Smooth muscle cell of bladder (primary cell): ENCODE measurements at places on chromosomes 3 and 15. TPM values are rescaled to one million over a fixed set of nuclear protein-coding genes. Genes with fewer than 3 reads are reported as not detected.

Gene TRH
- total RNA-seq = 0.37 TPM in 1 of 2 replicates, not detected in the other

Gene CCR3
- 0.09 TPM in 1 of 2 replicates, not detected in the other for total RNA-seq

Gene CAMKV
- not detected in 2 replicates for total RNA-seq

Gene PPARG
- 16.2 and 18.6 TPM in 2 replicates for total RNA-seq

Gene LRRC15
- total RNA-seq = 0.14 and 0.55 TPM in 2 replicates

Gene SYNPR
- not detected in 2 replicates for total RNA-seq

Gene GHRL
- not detected in 2 replicates for total RNA-seq

Gene EBLN2
- 4.3 and 4.6 TPM in 2 replicates for total RNA-seq

Gene LMCD1
- total RNA-seq = 44.2 and 119 TPM in 2 replicates

Gene LTF
- 0.14 TPM in 1 of 2 replicates, not detected in the other for total RNA-seq

Gene MOBP
- total RNA-seq = 2.3 TPM in 1 of 2 replicates, not detected in the other

Gene STXBP5L
- total RNA-seq = under 0.01 TPM in 1 of 2 replicates, not detected in the other

Gene CAMP
- not detected in 2 replicates for total RNA-seq

Gene IMPG2
- total RNA-seq = 0.14 and 0.18 TPM in 2 replicates

Gene CHRFAM7A
- total RNA-seq = 0.14 TPM in 1 of 2 replicates, not detected in the other

Gene GNAT1
- not detected in 2 replicates for total RNA-seq

Gene CEMIP
- total RNA-seq = 466 and 586 TPM in 2 replicates

Gene LMOD3
- under 0.01 and 0.14 TPM in 2 replicates for total RNA-seq

Gene PYGO1
- 6.8 and 8.6 TPM in 2 replicates for total RNA-seq

Gene EHHADH
- total RNA-seq = 3.4 and 4.5 TPM in 2 replicates
